ENCODE measurements at places on chromosomes 12 and 14. TPM values are rescaled to one million over a fixed set of nuclear protein-coding genes. Genes with fewer than 3 reads are reported as not detected.

SSTR1 gene
- total RNA-seq = 1.2 TPM

CBLN3 gene
- total RNA-seq = 1.6 TPM

SPRING1 gene
- total RNA-seq = 47.5 TPM

MDGA2 gene
- total RNA-seq = not detected

EFS gene
- total RNA-seq = not detected

OAS2 gene
- total RNA-seq = 10.3 TPM

ACRBP gene
- 0.53 TPM for total RNA-seq

PPM1H gene
- total RNA-seq = 2.0 TPM

TMED10 gene
- total RNA-seq = 382 TPM

TAS2R30 gene
- 15.2 TPM for total RNA-seq

TTC5 gene
- 17.7 TPM for total RNA-seq

NR1H4 gene
- total RNA-seq = not detected

OVCH1 gene
- total RNA-seq = under 0.01 TPM

GTF2H3 gene
- total RNA-seq = 84.6 TPM

RNF212B gene
- total RNA-seq = not detected

GPR132 gene
- not detected for total RNA-seq

MIP gene
- total RNA-seq = not detected

C12orf50 gene
- not detected for total RNA-seq

TUNAR gene
- total RNA-seq = not detected

KCNC2 gene
- total RNA-seq = not detected

AICDA gene
- total RNA-seq = not detected

RIPK3 gene
- total RNA-seq = 2.1 TPM

TSPAN9 gene
- 46.1 TPM for total RNA-seq

USP44 gene
- 1.7 TPM for total RNA-seq

VWF gene
- total RNA-seq = 1,119 TPM

ASCL1 gene
- not detected for total RNA-seq

CCDC175 gene
- total RNA-seq = not detected

PPP4R4 gene
- total RNA-seq = under 0.01 TPM

TPPP2 gene
- not detected for total RNA-seq

ITGA5 gene
- total RNA-seq = 876 TPM

FOXN4 gene
- not detected for total RNA-seq

CLEC4C gene
- total RNA-seq = not detected

KSR2 gene
- 1.7 TPM for total RNA-seq

IRAK3 gene
- 16.1 TPM for total RNA-seq

SLC17A8 gene
- not detected for total RNA-seq

GALNT16 gene
- total RNA-seq = 0.07 TPM

AMDHD1 gene
- 0.13 TPM for total RNA-seq

Data from thoracic aorta endothelial cell (primary cell).